ENCODE measurements at places on chromosomes 13 and 19. TPM values are rescaled to one million over a fixed set of nuclear protein-coding genes. Genes with fewer than 3 reads are reported as not detected.

Gene CACNA1A
- 2.2 TPM for total RNA-seq

Gene SETDB2
- 16.6 TPM for total RNA-seq

Gene NOVA2
- total RNA-seq = 4.4 TPM

Gene KIR3DL2
- total RNA-seq = not detected

Gene RUBCNL
- 4.2 TPM for total RNA-seq

Gene UTP14C
- total RNA-seq = 19.7 TPM

Gene PLIN5
- 30.3 TPM for total RNA-seq

Gene SNAPC2
- 21.0 TPM for total RNA-seq

Gene CGB2
- total RNA-seq = not detected

Gene ZNF610
- total RNA-seq = 6.9 TPM

Gene TTC9B
- not detected for total RNA-seq

DNA sequence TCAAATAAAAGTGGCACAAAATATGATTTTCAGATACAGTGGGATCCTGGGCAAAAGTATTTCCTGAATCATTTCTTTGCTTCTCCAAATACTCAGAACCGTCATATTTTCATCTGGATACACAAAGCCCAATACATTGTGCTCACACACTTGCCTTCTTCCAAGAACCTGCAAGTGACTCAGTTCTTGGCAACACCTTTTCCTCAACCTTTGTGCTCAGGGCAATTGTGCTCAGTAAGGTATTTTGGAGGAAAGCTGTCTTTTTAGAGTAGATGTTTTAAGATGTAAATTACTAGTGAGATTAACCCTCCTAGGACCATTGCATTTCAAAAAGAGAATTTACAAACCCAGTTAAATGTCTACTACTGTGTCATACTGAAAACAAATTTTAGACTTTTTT is 233.5 kb downstream of the EFNB2 start:
- no peak for DNase-seq

GRCh38 chr19:33503433-33504057 is 18.0 kb downstream of the PEPD start:
- no peak for DNase-seq

- DNase-seq = no peak
Observed at GRCh38 chr13:113990321-113990837, 16.5 kb upstream of the C13orf46 start.

DNA sequence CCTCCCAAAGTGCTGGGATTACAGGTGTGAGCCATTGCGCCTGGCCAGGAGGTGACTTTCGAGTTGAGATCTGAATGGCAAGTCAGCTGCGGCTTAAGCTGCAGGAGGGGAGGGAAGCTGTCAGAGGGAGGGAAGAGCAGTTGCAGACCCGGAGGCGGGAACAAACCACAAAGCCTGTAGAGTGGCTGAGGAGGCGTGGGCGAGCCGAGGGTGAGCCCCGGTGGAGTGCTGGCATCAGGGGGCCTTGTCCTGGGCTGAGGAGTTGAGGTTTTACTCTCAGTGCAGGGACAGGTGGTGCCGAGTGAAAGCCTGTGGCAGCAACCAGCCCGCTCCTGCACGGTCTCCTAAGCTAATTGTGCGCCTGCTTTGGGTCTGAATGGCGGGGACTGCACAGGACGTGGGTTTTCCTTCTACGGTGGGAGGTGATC is 24.2 kb downstream of the PPP1R37 start:
- no peak for DNase-seq

GRCh38 chr19:7366701-7367420 is 18.1 kb downstream of the ARHGEF18 start:
- DNase-seq = no peak

DNA sequence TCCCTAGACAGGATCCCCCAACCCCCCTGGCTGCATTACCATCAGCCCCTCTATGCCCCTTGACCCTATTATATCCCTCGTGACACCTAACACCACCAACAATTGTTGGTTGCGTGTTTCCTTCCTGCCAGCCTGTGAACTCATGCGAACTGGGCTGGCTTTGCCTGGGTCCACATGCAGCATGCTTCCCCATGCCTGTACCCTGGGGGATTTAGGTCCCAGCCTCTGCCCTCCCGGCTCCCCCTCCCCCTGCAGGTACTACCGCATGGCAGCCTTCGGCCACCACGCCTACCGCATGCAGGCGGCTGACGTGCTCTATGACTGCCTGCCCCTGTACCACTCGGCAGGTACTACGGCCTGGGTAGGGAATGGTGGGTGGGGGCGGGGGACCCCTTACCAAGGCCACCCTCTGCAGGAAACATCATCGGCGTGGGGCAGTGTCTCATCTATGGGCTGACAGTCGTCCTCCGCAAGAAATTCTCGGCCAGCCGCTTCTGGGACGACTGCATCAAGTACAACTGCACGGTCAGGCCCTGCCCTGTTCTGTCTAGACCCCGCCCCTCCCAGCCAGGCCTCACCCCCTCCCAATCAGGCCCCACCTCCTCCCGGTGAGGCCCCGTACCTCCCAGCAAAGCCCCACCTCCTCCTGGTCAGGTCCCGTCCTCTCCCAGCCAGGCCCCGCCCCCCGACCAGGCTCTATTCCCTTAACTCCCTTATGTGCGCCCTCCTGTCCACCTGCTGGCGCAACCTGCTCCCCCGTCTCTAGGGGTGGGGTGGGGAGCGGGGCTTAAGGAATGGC is 18.5 kb downstream of the SLC27A1 start:
- peak; percentile 87 for DNase-seq

GRCh38 chr19:17496337-17496997 is 15.0 kb upstream of the PGLS start:
- no peak for DNase-seq

GRCh38 chr13:25798998-25799397 is 252.8 kb downstream of the SHISA2 start:
- no peak for DNase-seq

GRCh38 chr13:40488869-40489391 is 177.5 kb downstream of the FOXO1 start:
- DNase-seq = no peak

DNA sequence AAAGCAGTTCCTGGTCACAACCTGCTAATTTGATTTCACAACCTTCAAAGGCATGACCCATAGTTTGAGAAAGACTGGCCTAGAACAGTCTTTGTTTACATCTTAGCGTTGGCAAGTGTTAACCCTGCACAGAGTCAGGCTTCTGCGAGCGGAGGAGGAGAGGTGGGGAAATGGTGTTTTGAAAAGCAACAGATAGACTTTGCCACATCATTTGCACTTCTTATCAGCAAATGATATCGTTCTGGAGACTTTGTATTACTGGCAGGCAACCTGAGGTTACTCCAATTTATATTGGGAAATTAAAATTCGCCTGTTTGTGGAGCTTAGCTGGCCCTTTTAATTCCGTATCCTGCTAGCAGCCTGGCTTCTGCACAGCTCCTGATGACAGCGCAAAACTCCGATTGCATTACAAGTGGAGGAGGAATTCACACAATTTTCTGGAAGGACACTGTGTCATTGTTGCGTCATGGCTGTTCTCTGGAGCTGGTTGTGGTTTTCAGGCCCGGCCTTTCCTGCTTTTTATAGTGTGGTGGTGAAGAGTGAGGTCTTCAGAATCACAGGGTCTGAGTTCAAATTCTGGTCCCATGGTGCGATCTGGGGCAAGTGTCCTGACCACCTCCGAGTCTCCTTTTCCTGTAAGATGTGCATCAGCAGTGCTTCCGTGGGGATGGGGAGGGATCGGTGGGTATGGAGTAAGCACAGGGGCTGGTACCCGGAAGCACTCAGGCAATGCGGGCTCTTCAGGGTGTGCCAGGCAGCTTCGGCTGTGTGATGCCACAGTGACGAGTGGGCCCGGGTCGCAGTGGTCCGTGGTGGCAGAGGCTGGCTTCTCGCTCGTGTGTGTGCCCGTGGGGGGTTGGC is 49.1 kb upstream of the EHD2 start:
- peak; percentile 87 for DNase-seq

- DNase-seq = no peak
Observed at GRCh38 chr13:21825186-21825585, 154.3 kb downstream of the FGF9 start.

- no peak for DNase-seq
Observed at GRCh38 chr19:3479177-3479833, 1.0 kb downstream of the SMIM24 start.

- DNase-seq = no peak
Observed at GRCh38 chr19:8036434-8037099, 16.0 kb upstream of the CCL25 start.

GRCh38 chr19:20182222-20182785 is 15.3 kb downstream of the ZNF486 start:
- DNase-seq = no peak

- no peak for DNase-seq
Observed at GRCh38 chr13:65601855-65602254, 1628.3 kb downstream of the PCDH9 start.

GRCh38 chr13:105509981-105510762 is 1025.3 kb downstream of the EFNB2 start:
- no peak for DNase-seq

DNA sequence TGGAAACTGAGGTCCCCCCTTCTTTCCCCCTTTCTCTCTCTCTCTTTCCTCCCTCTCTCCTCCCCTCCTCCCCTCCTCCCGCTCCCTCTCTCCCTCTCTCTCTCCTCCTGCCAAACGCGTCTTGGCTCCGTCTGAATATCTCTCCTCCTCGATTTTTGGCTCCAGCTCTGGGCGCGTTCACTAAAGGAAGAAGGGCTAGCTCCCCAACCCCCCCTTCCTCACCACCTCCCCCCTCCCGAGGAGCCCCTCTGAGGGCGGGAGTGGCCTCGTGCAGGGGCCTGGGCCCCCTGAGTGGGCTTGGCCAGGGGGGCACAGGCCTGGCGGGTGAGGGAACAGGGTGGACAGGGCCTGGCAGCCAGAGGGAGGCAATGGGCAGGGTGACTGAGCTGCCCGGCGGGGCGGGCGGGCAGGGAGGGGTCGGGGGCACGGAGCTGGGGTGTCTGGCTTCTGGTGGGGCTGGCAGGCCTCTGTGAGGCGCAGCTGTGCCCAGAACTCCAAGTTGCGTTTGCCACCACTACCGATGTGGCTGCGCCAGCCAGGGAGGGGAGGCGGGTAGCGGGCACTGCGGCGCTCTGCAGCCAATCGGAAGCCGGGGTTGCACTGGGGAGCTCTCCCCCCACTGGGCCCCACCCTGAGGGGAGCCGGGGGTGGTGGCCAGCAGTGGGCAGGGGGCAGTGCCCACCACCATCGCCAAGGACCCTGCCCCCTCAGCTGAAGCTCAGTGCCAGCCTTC is 7.1 kb downstream of the NFIX start:
- peak; percentile 85 for DNase-seq

GRCh38 chr13:36712770-36713169 is 39.0 kb downstream of the SERTM1 start:
- DNase-seq = no peak

- DNase-seq = peak; percentile 42
Observed at GRCh38 chr13:113545931-113546516, 38.5 kb upstream of the TFDP1 start.

- no peak for DNase-seq
Observed at GRCh38 chr13:21020176-21020575, 41.2 kb downstream of the LATS2 start.

GRCh38 chr19:42172261-42172660 is 40.0 kb upstream of the POU2F2 start:
- DNase-seq = no peak

GRCh38 chr13:51740698-51741097 is 63.3 kb downstream of the DHRS12 start:
- DNase-seq = no peak

- DNase-seq = no peak
Observed at GRCh38 chr19:12330340-12330739, 3.1 kb downstream of the ZNF563 start.

GRCh38 chr19:33644284-33644836 is 22.6 kb downstream of the CHST8 start:
- DNase-seq = no peak

GRCh38 chr13:106490569-106491321 is 44.7 kb downstream of the EFNB2 start:
- DNase-seq = no peak

GRCh38 chr19:10823690-10824089 is 12.3 kb downstream of the TMED1 start:
- DNase-seq = no peak

DNA sequence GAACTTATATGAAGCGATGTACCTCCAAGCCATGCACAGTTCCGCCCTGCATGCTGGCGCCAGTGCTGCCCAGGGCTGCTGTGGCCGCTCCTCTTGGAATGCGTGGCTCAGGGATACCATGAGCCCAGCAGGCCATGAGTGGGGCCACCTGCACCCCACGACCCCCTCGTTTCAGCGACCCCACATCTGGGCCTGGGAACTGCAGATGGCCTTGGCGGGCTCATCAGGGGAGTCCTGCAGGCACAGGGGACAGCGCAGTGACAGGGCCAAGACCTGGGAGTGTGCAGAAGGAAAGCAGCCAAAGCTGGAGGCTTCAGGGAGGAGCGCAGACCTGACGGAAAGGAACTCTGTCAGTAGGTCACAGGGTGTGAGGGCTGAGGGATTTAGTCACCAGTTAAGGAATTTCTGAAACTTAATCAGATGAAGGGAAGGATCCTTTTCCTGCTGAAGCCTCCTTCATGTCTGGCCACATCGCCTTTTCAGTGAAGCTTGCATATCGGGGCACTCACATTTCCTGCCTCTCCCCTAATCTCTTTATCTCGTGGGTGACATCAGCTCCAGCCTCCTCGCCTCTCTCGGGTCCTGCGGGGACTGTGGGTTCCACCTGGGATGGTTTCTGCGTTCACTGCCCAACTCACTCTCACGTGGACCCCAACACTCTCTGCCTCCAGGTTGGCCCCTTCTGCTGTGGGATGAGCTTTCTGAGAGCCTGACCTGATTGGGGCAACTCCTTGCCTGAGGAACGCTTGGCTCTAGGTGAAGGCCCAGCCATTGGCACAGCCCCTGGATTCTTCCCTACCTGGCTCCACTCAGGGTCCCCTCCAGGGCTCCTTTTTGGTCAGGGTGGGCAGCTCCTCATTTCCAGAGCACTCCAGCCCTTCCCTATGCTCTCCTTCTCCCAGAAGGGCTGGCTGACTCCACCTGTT is 123.5 kb downstream of the CRYL1 start:
- DNase-seq = no peak

DNA sequence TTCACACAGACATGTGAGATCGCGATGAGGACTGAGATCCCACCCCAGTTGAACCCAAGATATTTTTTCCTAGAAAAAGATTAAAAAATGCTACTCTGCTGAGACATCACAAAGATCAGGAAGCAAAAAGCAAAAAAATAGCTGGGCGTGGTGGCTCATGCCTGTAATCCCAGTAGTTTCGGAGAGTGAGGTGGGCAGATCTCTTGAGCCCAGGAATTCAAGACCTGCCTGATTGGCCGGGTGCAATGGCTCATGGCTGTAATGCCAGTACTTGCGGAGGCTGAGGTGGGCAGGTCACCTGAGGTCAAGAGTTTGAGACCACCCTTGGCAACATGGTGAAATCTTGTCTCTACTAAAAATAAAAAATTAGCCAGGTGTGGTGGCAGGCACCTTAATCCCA is 1.1 kb downstream of the FUT3 start:
- no peak for DNase-seq

DNA sequence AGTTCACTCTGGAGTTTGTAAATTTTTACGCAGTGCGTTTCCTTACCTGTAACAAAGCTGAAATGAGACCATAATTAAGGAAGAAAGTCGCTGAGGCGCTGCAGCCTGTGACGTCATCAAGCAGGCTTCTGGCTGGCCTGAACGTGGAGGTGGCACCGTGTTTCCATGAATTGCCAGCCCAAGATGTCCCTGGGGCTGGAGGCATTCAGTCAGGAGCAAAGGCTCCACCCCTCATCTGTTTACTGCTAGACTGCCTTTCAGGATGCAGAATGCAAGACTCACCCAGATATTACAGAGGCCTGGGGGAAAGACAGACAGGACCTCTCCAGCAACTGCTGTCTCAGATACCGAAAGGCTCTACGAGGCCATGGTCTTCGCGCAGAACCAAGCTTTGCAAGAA is 424.6 kb downstream of the TSHZ3 start:
- no peak for DNase-seq

All from ureter (tissue), 1 donor.